IPS-NIHi11 (cell line): ENCODE measurements at places on chromosomes 16 and 17.
A peak's percentile ranks its signal among the peaks of the same experiment; 100 is the strongest.

- no peak for DNase-seq
Measured at GRCh38 chr17:57289130-57289529, 32.8 kb downstream of the MSI2 start.

DNA sequence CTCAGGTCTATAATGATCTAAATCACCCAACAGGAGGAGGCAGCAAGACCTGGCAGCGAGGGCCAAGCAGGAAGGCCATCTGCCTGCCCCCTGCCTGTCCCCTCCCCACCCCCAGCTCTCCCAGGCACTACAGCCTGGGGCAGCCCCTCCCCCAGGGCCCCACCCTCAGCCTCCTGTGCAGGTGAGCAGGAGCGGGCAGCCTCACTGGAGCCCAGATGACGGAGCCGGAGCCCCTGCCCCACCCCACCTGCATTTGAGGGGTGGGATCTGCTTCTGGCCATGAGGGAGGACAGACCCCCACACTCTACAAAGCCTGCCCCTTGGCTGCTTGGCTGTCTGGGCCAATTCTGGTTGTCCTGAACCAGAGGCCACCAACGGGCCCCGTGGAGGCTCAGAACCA, 12.4 kb upstream of the BAHCC1 start:
- no peak for DNase-seq

DNA sequence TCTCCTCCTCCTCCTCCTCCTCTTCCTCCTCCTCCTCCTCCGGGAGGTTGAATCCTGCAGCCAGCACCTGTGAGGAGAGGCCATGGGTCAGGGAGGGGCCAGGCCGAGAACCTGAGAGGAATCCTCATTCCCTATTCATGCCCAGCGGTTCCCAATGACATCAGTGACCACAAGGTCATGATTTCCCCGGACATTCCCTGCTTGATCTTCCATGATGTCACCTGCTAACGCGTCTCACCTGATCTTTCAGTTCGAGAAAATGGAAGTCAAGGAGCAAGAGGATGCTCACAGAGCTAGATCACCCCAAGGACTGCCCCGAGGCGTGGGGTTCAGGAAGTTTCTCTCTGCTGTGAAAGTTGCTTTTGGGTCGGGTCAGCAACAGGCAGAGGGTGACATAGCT, 5.4 kb downstream of the APOBR start:
- DNase-seq, result no peak

DNA sequence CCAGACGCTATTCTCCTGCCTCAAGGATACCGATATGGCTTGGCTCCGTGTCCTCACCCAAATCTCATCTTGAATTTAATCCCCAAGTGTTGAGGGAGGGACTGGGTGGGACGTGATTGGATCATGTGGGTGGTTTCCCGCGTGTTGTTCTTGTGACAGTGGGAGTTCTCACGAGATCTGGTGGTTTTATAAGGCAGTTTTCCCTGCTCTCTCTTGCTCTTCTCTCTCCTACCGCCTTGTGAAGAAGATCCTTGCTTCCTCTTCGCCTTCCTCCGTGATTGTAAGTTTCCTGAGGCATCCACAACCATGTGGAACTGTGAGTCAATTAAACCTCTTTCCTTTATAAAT, 43.9 kb upstream of the ZCCHC14 start:
- DNase-seq, result no peak

DNA sequence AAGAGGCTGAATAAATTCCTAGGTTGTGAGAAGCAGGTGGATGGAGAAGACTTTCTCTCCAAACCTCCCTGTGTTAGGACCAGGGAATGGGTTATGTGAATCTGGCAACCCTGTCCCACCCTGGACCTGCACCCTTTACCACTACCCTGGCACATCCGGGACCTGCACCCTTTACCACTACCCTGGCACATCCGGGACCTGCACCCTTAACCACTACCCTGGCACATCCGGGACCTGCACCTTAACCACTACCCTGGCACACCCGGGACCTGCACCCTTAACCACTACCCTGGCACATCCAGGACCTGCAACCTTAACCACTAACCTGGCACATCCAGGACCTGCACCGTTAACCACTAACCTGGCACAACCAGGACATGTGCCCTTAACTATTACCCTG, 207.0 kb upstream of the CACNG3 start:
- DNase-seq, result no peak

- DNase-seq, result no peak
Measured at GRCh38 chr17:60091908-60092331, 13.2 kb upstream of the HEATR6 start.

DNA sequence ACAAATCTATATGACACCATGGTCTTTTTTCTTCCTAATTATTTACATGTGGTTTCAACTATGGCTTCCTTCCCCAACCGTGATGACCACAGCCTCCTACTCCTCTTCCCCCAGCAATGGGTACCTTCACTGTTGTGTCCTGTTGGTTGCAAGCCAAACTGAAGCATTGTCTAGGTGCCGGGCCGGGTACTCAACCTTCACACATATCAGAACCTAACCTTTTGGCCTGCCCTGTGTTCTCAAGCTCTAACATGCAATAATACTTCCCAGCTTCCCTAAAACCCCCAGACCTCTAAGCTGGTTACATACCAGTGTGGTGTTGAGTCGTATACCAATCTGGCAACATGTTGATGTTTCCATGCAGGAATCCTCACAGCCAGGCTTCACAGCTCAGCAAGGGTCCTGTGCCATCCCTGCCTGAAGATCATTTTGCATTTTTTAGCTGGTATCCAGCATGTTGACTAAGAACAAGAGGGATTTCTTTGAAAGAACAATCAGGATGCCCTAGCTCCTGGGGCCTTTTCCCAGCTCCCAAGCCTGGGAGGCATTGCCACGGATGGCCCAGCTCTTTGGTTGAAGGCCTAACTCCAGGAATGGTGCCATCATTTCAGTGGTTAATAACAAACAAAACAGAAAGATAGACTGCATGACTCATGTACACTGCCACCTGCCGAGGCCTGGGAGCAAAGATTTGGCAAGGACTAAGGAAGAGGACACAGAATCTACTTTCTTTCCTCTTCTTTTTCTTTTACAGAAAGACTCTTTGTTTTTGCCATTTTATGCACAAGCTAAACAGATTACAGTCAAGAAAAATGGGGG, 373.7 kb upstream of the SALL1 start:
- no peak for DNase-seq

DNA sequence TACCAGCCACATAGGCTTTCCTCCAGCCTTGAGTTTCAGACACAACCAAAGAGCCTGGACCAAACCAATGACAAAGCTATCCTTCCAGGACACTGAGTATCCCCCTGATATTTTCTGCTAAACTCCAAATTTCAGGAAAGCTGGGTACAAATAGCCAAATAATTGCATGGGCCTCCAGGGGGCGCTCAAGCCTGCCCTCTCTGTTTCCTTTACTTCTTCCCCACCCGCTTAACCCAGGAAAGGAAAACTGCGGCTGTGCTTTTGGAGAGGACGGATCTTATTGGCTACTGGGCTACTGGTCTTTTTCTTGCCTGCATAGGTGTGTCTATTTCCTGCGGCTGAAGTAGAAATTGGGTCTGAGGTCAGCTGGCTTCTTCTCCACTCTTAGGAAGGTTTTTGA, 30.1 kb downstream of the GNGT2 start:
- peak; percentile 84 for DNase-seq

DNA sequence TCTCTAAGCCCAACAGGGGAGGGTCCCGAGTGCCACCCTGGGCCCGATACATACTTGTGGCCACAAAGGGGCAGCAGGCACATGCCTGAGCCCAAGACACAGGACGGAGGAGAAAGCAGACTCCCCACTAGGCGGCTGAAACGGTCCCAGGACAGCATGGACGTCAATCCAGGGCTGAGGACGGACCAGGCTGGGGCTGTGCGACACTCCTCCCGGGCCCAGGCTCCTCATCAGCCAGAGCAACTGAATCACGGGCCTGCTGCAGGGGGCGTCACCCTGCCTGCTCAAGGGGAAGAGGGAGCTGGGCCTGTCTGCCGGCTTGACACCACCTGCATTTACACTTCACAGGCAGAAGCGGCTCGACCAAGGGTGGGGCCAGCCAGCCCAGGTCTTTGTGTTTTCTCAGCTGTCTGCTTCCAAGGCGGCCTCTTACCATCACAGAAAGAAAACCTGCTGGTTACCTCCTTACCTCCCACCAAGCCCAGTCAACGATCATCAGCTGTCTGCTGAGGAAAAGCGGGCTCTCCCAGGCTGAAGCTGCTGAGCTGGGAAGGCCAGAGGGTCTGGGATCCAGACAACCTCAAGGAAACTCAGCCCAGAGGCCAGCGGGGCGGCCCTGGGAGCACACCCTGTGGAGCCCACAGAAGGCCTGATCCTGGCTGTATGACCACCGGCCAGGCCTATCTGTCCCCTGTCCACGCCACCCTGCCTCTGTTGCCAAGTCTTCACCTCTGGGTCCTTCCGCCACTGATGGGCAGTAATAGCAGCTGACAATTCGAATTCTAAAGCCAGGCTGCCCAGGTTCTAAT, 26.4 kb downstream of the KIFC3 start:
- peak; percentile 84 for DNase-seq

GRCh38 chr16:19644877-19645276, 73.2 kb downstream of the KNOP1 start:
- no peak for DNase-seq

- DNase-seq, result no peak
Measured at GRCh38 chr16:9797306-9797705, 384.9 kb downstream of the GRIN2A start.

DNA sequence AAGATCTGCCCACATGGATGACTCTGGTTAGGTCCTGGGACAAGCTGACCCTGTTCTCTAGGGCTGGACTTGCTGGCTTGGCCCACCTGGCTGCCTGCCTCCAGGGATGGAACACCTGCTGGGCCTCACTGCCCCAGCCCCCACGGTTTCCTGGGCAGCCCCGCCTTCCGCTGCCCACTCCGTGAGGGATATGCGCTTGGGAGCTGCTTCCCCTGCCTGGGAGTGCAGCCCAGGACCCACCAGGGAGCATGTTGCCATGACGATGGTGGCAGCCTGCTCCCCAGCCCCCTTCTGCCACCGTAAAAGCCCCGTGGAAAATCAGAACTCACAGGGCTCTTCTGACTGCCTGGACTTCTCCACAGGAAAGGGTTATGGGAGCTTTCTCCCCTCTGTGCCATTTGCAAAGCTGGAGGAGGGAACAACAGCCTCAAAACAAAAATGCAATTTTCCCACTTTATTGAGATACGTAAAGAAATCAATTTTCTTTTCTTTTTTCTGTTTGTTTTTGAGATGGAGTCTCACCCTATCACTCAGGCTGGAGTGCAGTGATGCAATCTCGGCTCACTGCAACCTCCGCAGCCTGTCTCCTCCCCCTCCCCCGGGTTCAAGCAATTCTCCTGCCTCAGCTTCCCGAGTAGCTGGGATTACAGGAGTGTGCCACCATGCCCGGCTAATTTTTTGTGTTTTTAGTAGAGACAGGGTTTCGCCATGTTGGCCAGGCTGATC, 18.0 kb upstream of the GAS7 start:
- peak; percentile 21 for DNase-seq

- DNase-seq, result no peak
Measured at GRCh38 chr17:57470906-57471305, 214.6 kb downstream of the MSI2 start.

GRCh38 chr17:59815965-59816364, 76.8 kb downstream of the TUBD1 start:
- DNase-seq, result no peak

DNA sequence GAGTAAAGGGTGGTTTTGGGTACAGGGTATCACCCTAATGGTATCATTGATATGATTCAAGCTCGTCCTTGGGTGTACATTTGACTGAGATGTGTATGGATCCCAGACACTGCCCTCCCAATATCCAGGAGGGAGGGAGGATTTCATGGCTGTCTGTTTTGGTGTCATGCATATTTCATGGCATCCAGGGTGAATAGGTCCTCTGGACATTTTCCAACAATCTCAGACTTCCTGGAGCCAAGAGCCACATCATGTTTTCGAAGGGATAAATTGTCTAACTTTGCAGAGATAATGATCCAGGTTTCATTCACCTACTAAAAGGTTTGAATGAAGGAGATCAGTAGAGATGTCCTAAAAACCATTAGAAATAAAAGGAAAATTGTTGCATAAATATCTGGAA, 431.9 kb downstream of the SHISA9 start:
- no peak for DNase-seq

DNA sequence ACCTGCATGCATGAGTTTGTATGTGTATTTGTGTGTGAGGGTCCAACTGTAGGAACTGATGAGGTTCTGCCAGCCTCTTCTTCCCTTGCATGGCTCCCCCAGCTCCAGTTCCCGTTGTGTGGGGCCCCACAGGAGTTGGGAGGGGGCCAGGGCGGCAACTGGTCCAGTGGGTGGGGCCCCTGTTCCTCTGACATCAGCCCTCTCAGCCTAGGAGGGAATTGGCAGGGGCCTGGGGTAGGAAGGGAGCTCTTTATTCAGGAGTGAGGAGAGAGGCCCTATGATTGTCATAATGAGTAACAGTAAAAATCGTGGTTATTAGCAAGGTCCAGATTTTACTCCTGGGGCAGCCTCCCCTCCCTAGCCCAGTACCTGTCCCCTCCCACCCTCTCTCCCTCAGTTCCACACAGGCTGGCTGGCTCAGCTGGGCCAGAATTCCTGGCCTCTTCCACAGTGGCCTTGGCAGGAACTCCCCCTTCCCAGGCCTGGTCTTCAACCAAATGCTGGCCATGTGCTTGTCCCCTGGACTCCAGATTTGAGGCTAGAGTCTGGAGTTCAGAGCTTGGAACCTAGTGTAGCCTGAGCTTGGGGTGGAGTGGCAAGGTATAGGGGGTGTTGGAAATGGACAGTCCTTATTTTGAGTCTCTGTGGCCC, 18.9 kb downstream of the RARA start:
- no peak for DNase-seq

GRCh38 chr17:72504783-72505182, 384.0 kb downstream of the SOX9 start:
- no peak for DNase-seq

GRCh38 chr17:69450918-69451317, 36.4 kb downstream of the MAP2K6 start:
- DNase-seq, result no peak
